ENCODE measurements at places on chromosomes 7 and 10. TPM values are rescaled to one million over a fixed set of nuclear protein-coding genes. Genes with fewer than 3 reads are reported as not detected.

Gene HPSE2
- polyA plus RNA-seq: not detected

GRCh38 chr7:29955075-29955792, 34.4 kb downstream of the SCRN1 start:
- no peaks in the 10 kb centered on the region for H3K36me3 ChIP-seq
- H3K4me3 ChIP-seq: no peak overlapping the region
- peaks cover 9% of the 10 kb centered on the region for H3K4me1 ChIP-seq
- H3K27me3 ChIP-seq: no peaks in the 10 kb centered on the region
- no peak for DNase-seq
- no peak overlapping the region for H3K27ac ChIP-seq

Gene OR6B1
- not detected for polyA plus RNA-seq

Gene RARRES2
- polyA plus RNA-seq: not detected

Gene SUN3
- not detected for polyA plus RNA-seq

DNA sequence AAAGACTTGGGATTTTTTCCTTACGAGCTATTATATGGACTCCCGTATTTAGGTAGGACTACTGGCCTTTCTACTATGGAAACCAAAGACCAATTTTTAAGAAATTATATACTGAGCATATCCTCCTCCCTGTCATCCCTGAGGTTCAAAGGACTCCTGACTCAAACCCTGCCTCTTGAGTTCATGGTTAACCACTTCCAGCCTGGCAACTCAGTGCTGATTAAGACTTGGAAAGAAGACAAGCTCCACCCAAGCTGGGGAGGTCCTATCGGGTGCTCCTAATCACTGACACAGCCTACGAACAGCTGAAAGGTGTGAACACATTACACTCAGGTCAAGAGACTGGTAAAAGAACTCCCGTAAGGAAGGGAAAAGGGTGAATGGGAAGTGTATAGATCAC, 66.8 kb downstream of the LYZL2 start:
- H3K4me1 ChIP-seq: no peaks in the 10 kb centered on the region
- peaks cover 2% of the 10 kb centered on the region for H3K27me3 ChIP-seq
- H3K36me3 ChIP-seq: no peaks in the 10 kb centered on the region
- no peak for DNase-seq
- H3K27ac ChIP-seq: no peak overlapping the region

GRCh38 chr7:65441010-65441409, 67.4 kb downstream of the ZNF92 start:
- H3K27me3 ChIP-seq: no peaks in the 10 kb centered on the region
- DNase-seq: no peak
- H3K4me3 ChIP-seq: no peak overlapping the region
- no peaks in the 10 kb centered on the region for H3K4me1 ChIP-seq

DNA sequence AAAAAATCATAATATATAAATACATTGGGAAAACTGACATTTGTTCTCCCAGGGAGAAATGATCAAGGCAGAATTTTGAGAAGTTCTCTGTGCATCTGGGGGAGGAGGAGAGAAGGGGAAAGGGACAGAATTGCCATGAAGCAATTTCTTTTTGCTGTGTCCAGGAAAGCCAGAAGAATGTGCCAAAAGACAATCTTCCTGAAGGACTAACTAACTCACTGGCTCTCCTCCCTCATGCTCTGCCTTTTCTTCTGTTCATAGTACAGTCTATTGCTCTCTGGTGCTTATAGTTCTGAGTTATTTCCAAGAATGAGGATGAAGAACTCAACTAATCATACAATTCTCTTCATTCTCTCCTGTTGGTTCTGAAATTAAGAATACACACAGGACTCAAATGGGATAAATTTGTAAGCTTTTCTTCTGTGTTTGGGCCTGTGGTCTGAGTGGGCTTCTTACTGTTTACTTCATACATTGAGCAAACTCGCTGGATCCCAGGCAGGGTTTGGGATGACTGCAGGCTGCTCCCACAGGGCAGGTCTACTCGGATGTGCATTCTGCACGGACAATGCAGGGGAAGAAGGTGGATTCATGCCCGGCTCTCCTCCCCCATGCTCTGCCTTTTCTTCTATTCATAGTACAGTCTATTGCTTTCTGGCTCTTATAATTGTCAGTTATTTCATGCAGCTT, 22.2 kb upstream of the FAM171A1 start:
- no peaks in the 10 kb centered on the region for H3K36me3 ChIP-seq
- H3K4me3 ChIP-seq: no peak overlapping the region
- DNase-seq: no peak
- no peak overlapping the region for H3K27ac ChIP-seq
- no peaks in the 10 kb centered on the region for H3K4me1 ChIP-seq

DNA sequence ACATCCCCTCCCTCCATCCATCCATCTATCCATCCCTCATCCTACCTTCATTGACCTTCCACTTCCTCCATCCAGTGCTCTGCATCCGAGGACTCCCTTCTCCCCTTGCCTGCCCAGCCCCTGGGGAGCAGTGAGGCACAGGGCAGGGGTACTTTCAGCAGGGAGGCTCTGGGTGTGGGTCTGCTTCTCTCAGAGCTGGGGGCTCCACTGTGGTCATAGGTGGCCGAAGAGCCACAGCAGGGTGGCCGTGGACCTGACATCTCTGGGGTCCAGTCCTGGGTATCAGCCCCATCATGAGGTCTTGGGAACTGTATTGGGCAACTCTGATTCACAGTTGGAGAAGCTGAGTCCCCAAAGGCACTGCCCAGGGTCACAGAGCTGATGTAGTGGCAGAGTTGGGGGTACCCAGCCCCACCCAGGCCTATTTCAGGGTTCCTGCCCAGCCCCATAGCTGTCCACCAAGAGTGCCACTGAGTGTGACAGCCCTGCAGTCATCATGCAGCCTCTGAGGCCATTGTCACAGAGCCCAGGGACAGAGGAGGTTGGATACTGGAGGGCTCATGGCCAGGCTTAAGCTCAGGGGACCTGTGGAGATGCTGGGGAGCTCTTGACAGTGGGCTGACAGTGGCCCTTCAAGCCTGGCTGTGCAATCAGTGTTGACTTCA, 35.3 kb upstream of the DPYSL4 start:
- H3K27me3 ChIP-seq: no peaks in the 10 kb centered on the region
- H3K27ac ChIP-seq: no peak overlapping the region
- no peaks in the 10 kb centered on the region for H3K4me1 ChIP-seq
- no peak overlapping the region for H3K4me3 ChIP-seq

Gene PON3
- not detected for polyA plus RNA-seq

DNA sequence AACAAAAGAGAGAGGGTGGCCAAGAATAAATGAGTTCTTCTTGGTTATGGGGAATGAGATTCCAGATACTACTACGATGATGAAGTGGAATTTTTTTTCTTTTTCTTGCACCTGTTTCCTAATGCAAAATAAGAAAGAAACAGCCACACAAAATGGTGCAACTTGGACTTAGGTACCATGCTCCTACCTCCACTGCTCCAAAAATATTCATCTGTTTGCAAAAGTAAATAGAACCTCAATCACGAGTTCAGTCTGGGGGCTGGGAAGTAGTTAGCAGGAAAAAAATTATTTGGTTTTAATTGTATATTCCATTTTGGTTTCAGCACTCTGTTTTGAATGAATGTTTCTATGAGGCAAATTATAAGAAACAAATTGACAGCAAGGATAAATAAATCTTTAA, 73.5 kb downstream of the SLC25A13 start:
- H3K36me3 ChIP-seq: no peaks in the 10 kb centered on the region
- no peaks in the 10 kb centered on the region for H3K4me1 ChIP-seq
- no peak overlapping the region for H3K27ac ChIP-seq
- H3K27me3 ChIP-seq: no peaks in the 10 kb centered on the region
- H3K4me3 ChIP-seq: no peak overlapping the region
- DNase-seq: no peak

Gene ACTL6B
- polyA plus RNA-seq: not detected

- H3K4me3 ChIP-seq: no peak overlapping the region
- no peaks in the 10 kb centered on the region for H3K27me3 ChIP-seq
- H3K36me3 ChIP-seq: no peaks in the 10 kb centered on the region
- H3K4me1 ChIP-seq: peaks cover 5% of the 10 kb centered on the region
Measured at GRCh38 chr10:8296090-8296733, 241.7 kb downstream of the GATA3 start.

GRCh38 chr10:79156334-79157274, 87.8 kb downstream of the ZMIZ1 start:
- no peaks in the 10 kb centered on the region for H3K36me3 ChIP-seq
- H3K4me3 ChIP-seq: no peak overlapping the region
- H3K27me3 ChIP-seq: no peaks in the 10 kb centered on the region
- no peak for DNase-seq

DNA sequence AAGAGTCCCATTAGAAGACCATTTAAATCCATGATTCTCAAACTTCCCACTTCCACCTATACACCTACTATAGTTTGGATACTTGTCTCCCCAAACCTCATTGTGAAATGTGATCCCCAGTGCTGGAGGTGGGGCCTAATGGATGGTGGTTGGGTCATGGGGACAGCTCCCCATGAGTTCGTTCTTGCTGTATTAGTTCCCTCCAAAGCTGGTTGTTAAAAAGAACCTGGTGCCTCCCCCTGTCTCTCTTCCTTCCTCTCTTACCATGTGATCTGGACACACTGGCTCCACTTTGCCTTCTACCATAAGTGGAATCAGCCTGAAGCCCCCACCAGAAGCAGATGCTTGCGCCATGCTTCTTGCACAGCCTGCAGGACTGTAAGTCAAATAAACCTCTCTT, 53.9 kb downstream of the WIPF3 start:
- H3K27ac ChIP-seq: no peak overlapping the region
- H3K36me3 ChIP-seq: no peaks in the 10 kb centered on the region
- no peak overlapping the region for H3K4me3 ChIP-seq
- H3K27me3 ChIP-seq: peaks cover 1% of the 10 kb centered on the region
- no peaks in the 10 kb centered on the region for H3K4me1 ChIP-seq

GRCh38 chr7:47513741-47514241, 68.1 kb downstream of the TNS3 start:
- no peak overlapping the region for H3K4me3 ChIP-seq
- H3K27ac ChIP-seq: no peak overlapping the region
- DNase-seq: no peak
- H3K27me3 ChIP-seq: no peaks in the 10 kb centered on the region

DNA sequence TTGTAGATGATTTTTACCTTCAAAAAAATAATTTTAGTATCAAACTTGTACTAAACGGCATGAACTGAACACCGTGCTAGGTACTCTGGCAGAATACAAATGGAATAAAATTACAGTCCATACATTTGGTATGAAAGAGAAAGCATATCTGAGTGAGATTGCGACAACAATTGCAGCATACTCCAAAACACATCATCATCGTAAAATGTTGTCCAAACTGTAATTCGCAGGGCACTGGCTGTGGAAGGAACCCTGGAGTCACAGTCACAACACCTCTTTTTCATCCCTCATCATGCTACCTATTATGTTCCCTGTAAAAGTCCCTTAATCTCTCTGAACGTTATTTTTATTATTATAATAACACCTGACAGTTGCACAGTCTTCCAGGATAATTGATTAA, 13.5 kb downstream of the CREM start:
- H3K4me3 ChIP-seq: no peak overlapping the region
- no peak for DNase-seq
- H3K27ac ChIP-seq: no peak overlapping the region
- H3K27me3 ChIP-seq: no peaks in the 10 kb centered on the region
- no peaks in the 10 kb centered on the region for H3K36me3 ChIP-seq

- H3K27me3 ChIP-seq: no peaks in the 10 kb centered on the region
- no peaks in the 10 kb centered on the region for H3K4me1 ChIP-seq
- no peak overlapping the region for H3K27ac ChIP-seq
- no peak for DNase-seq
Measured at GRCh38 chr7:115269486-115269885, 347.6 kb downstream of the MDFIC start.

Gene MYH16
- not detected for polyA plus RNA-seq

Gene AGAP5
- polyA plus RNA-seq: not detected

Gene NPFFR1
- polyA plus RNA-seq: not detected

DNA sequence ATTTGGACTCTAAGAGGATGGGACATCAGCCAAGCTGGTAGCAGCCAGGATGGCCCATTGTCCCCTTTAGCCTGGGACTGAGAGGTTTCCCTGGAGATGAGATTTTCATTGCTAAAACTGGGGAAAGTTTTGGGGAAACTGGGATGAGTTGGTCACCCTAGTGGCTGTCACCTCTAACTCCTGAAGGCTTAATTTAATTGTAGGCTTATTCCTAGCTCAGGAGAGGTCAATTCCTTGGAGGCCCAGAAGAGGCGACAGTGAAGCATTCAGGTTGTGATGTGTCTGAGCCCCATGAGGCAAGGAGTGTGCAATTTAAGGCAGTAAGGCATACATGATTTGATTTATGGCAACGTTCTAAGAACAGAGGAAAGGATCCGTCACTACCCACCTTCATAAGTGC, 24.9 kb upstream of the JAZF1 start:
- DNase-seq: no peak
- no peak overlapping the region for H3K4me3 ChIP-seq
- H3K27ac ChIP-seq: no peak overlapping the region
- no peaks in the 10 kb centered on the region for H3K36me3 ChIP-seq

DNA sequence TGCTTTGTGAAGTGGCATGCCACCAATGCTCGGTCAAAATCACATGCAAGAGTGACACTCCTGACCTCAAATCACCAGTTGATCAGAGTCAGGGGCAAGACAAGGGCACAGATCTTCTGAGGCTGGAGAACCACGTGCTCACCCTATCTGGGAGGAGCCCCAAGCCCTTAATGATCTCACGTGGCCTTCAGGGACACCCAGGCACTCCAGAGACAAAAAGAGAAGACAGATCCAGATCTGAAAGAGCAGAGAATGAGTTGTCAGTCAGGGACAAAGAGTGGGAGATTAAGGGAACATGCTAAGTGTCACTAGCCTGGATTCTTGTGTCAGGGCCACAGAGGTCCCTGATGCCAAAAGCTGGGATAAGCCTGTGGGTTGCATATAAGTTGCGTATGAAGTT, 134.3 kb downstream of the PLXNA4 start:
- H3K4me1 ChIP-seq: no peaks in the 10 kb centered on the region
- no peak for DNase-seq
- no peaks in the 10 kb centered on the region for H3K27me3 ChIP-seq
- no peak overlapping the region for H3K4me3 ChIP-seq
- no peaks in the 10 kb centered on the region for H3K36me3 ChIP-seq

Gene CPN1
- polyA plus RNA-seq: not detected

Gene FHIP2A
- 41.2 TPM for polyA plus RNA-seq

Gene CDHR3
- 5.9 TPM for polyA plus RNA-seq
